ENCODE measurements at places on chromosomes 12 and 14.
A peak's percentile ranks its signal among the peaks of the same experiment; 100 is the strongest.

- DNase-seq = no peak
Measured at GRCh38 chr12:128180166-128180565, 86.8 kb upstream of the TMEM132C start.

- DNase-seq = no peak
Measured at GRCh38 chr12:47709671-47710070, 3.8 kb upstream of the RPAP3 start.

- DNase-seq = no peak
Measured at GRCh38 chr12:25806271-25806670, 152.2 kb upstream of the RASSF8 start.

DNA sequence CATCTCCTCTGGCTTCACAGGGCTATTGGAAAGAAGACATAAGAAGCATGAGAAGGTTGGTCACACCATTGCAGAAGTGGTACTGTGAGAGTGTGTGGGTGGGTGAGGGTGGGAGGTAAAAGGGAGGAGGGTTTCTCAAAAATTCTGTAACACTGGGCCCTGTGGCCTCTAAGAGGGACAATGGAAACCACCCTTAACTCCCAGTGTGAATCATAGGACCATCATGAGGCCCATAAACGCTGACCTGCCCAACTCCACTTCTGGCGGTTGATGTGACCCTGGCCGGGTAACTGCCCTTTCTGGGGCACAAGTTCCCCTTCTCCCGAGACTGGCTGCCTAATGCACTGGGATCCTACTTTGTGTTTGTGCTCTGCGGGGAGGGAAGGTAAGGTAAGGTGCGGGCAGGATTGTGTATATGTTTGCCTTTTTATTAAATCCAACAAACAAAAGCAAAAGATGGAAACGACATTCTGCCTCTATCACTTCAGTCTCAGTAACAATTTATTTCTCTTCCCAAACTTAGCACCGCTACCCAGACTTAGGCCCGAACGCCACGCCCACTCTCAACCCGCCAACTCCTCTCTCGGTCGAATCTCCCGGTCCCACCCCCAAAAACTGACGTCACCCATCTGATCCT is 551 bp downstream of the METTL1 start:
- peak; percentile 86 for DNase-seq

DNA sequence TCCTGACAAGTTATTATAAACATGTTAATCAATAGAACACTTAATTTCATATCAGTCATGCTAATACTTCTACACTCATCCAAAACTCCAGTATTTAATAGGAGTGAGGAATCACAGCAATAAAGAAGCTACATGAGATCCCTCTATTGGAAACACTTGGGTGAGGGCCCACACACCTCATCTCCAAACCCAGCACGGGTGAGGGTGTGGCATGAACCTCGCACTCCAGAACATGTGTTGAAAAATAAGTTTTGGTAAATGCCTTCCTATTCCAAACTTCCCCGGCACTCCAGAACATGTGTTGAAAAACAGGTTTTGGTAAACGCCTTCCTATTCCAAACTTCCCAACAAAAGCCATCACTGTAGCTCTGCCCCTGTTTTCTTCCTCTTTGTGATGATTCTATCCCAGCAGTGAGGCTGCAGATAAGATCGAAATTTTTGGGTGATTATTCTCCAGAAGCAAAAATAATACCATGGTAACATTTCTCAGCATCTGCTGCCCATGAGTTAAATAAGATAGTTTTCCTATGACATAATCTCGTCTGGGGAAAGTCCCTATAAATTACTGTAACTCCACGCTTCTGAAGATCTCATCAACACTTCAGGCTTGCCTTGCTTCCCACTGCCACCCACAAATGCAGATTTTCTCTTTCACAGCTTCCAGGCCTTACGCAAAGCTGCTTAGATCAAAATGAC is 24.4 kb upstream of the PTPRB start:
- no peak for DNase-seq
